ENCODE measurements at places on chromosomes 5 and 9.

DNA sequence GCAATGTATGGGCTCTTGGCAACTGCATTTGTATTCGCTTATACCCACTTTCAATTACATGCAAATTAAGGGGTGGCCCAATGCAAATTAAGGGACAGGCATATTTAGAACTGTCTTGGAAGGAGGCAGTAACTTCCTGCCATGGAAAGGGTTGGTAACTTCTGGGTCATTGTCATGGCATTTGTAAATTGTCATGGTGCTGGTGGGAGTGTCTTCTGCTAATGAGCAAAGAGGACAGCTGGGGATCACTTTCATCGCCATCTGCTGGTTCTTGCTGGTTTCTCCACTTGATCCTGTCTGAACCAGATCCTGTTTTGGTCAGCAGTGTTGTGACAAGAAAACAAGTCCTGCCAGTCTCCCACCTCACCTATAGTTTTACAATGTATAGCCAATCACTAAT is 23.3 kb upstream of the UGT3A2 start:
- no peak for DNase-seq

- DNase-seq, result no peak
Measured at GRCh38 chr5:56816546-56817081, 1.3 kb downstream of the MAP3K1 start.

DNA sequence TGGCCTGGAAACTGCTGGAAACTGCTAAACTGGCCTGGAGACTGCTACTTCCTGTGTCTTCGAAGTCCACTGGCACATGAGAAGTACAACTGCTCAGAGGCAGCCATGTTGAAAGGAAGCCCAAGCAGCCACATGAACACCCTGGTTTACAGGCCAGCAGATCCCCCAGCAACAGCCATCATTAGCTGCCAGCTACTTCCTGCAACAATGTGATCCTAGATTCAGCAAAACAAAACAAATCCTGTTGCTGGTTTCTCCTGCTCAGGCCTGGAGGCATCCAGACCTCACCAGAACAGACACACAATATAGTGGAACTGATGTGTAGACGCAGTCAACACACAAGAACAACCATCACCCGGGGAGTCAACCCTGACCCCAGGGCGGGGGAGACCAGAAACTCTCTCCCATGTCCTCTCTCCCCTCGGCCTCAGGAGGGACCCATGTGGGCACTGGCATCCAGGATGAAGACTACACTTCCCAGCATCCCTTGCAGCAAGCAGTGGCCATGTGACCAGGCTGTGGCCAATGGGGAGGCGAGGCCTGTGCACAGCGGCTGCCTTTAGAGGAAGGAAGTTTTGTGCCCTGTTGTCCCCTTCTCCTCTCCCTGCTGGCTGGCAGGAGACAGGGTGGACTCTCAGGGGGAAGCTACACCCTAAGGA is 9.2 kb upstream of the LCN15 start:
- DNase-seq, result no peak

DNA sequence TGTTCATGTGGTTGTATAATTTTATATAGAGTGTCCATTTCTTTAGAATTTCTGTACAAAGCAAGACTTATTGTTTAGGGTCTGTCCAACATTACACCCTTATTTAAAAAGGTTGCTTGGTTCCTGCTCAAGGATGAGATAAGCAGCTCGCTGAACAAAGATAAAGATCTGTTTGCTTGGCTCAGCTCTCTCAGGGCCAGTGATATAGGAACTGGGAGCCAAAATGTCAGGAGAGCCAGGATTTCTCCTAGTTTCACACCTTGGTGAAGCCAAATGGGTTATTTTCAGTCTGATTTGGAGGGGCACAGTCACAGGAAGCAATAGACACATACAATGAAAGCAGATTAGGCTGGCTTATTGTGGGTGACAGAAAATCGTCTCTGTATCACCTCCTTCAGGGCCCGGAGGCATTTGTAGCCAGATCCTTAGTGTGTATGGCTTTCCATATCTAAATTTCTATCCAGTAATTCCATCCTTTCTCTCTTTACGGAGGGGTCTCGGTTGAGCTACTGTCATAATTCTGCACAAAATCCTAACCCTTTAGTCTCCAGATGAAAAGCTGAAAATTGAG is 396.4 kb downstream of the TMEM232 start:
- DNase-seq, result no peak

- no peak for DNase-seq
Measured at GRCh38 chr9:93903886-93904648, 51.1 kb downstream of the BARX1 start.

- no peak for DNase-seq
Measured at GRCh38 chr5:18992264-18992663, 995.7 kb downstream of the CDH18 start.

DNA sequence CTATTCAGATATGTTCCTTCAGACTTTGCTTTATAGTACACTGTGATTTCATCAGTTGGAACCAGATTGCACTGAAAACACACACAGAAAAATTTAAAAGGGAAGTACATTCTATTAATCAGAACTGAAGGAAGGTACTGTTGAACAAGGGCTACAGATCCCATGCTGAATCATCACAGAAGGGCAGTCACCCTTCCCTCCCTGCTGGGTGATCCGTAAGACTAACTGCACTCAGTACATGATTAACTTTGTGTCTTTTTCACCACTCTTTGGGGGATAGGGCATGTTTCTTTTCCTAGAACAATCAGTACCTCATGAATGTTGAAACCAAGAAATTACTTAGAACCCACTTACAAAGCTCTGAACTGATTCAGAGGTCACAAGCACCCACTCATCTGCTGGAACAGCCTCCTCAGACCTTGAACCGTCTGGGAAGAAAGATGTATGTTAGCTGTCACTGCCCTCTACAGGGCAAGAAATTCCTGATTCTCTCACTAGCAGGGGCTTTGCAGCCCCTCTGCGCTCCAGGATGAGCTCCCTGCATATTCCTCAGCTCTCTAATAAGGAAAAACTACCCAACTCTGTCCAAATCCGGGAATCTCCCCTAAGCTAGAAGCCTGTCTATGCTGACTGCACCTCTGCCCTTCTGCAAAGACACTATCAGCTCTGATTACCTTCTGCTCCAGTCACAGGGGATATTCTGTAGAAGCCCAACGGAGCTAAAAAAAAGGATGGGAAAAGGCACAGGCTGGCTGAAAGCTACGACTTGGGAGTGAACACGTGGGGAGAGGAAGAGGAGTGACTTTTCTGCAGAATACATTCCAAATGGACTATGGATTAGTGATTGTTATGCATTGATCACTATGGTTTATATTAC is 51.0 kb downstream of the IARS1 start:
- no peak for DNase-seq

- DNase-seq, result no peak
Measured at GRCh38 chr5:83721953-83722901, 1.6 kb upstream of the HAPLN1 start.

DNA sequence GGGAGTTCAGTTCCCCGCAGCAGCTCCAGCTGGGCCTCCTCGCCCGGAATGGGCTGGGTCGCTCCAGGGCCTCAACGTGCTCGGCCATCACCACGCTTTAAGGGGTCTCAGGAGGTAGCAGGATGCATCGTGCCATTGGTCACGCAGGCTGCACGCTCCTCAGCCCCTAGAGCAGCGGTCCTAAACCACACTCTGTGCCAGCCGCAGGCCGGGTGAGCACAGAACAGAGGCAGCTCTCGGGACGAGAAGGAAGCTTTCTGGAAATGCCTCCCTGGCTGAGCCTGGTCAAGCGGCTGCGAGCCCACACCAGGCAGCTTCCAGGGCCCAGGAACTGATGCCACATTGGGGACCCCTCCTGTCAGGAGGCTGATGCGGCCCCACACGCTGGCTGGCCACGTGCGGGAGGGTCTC is 39.3 kb upstream of the LPCAT1 start:
- no peak for DNase-seq

GRCh38 chr9:95189251-95190098 is 128.0 kb downstream of the FANCC start:
- no peak for DNase-seq

- no peak for DNase-seq
Measured at GRCh38 chr9:130627051-130627450, 37.3 kb upstream of the PRDM12 start.

DNA sequence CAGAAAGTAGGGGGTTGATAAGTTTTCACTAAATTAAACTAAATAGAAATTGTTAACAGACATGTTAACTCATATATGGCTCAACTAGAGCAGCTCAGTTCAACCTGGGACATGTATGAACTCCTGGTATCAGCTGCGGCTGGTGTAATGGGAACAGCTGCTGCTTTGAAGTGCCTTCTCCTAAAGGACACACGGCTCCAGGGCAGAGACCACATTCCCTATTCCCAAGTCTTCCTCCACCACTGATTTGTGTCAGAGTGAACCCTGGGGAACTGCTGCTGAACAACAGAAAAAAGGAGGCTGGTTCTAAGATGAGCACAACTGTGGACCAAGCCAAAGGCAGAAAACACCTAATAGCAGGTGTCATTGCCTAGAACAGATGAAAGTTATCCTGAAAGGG is 71.1 kb downstream of the MAPKAP1 start:
- DNase-seq, result no peak

DNA sequence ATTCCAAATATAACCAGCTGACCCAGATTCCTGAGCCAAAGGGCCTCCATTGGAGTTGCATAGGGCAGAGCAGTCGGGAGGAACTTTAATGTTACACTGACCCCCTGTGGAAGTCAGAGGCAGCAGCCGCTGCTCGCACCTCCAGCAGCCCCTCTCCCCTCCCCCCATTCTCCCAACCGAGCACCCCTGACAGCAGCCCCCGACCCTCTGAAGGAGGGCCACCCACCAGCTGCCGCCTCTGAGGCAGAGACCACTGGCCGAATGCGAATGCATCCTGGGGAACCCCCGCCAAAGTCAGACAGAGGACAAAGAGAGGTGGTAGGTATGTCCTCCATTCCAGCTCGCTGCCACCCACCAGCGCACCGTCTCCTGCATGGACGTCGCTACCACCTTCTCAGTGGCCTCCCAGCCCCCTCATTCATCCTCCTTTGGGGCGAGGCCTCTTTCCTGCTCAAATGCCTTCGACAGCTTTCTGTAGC is 231.0 kb downstream of the CDK5RAP2 start:
- no peak for DNase-seq

GRCh38 chr5:116340799-116341198 is 233.8 kb downstream of the SEMA6A start:
- DNase-seq, result no peak

DNA sequence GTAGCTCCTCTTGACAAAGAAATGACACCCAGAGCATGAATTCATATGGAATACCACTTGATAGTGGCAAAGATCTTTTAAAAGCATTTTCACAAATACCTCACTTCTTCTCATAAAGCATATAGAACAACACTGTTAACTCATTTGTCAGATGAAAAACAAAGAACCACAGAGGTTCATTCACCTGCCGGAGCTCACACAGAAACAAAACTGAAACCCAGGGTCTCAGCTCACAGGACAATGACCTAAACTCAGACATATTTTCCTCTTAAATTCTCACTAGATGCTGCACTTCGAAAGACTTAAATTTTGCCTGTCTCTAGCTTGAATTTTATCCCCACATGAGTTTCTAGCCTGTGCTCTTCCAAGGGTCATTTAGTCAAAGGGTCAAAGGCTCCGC is 339.0 kb downstream of the KCNN2 start:
- DNase-seq, result no peak

- no peak for DNase-seq
Measured at GRCh38 chr5:140432916-140433315, 31.3 kb downstream of the ANKHD1 start.

- DNase-seq, result no peak
Measured at GRCh38 chr9:97565262-97565661, 63.8 kb downstream of the TMOD1 start.

DNA sequence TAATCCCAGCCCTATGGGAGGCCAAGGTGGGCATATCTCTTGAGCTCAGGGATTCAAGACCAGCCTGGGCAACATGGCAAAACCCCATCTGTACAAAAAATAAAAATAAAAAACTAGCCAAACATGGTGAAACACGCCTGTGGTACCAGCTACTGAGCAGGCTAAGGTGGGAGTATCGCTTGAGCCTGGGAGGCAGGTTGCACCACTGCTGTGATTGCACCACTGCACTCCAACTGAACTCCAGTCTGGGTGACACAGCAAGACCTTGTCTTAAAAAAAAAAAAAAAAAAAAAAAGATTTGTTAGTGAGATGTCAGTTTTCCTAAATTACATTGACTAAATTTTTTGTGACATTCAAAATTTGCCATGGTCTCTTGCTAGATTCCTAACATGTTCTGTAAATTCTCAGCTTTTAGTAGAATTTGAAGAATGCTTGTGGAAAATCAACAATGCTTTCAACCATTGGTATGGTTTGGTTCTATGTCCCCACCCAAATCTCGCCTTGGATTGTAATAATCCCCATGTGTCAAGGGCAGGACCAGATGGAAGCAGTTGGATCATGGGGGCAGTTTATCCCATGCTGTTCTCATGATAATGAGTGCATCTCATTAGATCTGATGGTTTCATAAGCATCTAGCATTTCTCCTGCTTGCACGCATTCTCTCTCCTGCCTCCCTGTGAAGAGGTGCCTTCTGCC is 236.1 kb downstream of the ARRDC3 start:
- no peak for DNase-seq

GRCh38 chr5:142746532-142747433 is 23.4 kb upstream of the ARHGAP26 start:
- DNase-seq, result no peak

DNA sequence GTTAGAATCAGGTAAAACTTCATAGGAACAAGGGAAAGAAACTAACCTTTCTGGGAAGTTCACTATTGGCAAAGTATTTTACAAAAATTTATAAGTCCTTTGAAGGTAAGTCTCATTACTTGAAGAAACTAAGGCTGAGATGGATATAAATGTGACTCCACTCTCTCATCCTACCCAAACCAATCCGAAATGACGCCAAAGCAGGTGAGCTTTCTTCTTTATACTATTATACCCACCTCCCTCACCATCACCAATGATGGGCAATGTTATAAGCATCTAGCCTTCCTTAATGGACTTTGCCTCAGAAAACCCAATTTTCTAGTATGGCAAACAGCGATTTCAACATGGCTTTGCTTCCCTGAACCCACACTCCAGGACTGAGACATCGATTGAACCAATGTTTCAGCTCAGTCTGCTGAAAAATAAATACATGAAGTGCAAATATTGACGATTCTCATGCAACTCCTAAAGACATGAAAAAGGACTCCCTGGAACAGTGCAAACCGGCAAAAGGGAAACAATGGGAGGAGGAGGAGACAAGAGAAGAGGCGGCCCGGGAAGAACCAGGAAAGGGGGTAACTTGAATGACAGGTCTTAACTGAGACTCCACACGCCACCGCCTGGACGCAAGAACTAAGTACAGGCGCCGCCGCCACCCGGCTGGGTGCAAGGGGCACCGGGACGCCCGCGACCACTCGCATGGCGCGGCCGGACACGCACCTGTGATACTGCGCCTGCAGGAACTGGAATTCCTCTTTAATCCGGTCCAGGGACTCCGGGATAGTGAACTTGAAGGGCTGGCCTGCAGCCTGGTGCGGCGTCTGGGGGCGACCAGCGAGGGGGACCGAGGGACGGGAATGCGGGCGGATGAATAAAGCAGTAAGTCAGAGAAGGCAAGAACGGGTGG is 2.5 kb downstream of the TLE1 start:
- peak; percentile 9 for DNase-seq

GRCh38 chr5:43515678-43516048 is 715 bp upstream of the C5orf34 start:
- DNase-seq, result no peak

GRCh38 chr9:130998597-130999244 is 10.3 kb upstream of the LAMC3 start:
- DNase-seq, result no peak

- DNase-seq, result no peak
Measured at GRCh38 chr9:89993678-89994630, 389.1 kb downstream of the GADD45G start.

- no peak for DNase-seq
Measured at GRCh38 chr5:129962506-129962905, 58.2 kb downstream of the CHSY3 start.

All from cerebellar nuclear complex (tissue), 1 donor.